ENCODE measurements at places on chromosomes 5 and 9.

DNA sequence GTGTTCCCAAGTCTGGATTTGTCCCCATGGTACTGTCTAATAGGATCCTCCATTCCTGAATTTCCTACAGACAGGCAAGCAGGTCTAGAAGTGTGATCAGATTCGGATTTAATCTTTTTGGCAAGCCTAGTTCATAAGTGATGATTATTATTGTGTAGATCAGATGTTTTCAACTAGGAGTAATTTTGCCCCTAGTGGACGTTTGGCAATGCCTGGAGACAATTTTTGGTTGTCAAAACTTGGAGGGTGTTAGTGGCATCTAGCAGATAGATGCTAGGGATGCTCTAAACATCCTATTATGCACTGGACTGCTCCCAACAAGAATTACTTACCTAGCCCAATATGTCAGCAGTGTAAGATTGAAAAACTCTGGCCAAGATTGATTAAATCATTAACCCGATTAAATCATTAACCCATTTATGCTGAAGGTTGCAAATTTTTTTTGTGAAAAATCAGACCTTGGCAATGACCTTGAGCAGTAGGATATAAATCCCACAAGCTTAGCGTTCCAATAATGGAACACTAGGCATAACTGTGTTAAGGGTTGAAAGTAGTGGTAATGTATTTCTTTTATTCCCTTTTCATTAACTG lies 28.2 kb downstream of the TCERG1 start:
- no peak for DNase-seq

DNA sequence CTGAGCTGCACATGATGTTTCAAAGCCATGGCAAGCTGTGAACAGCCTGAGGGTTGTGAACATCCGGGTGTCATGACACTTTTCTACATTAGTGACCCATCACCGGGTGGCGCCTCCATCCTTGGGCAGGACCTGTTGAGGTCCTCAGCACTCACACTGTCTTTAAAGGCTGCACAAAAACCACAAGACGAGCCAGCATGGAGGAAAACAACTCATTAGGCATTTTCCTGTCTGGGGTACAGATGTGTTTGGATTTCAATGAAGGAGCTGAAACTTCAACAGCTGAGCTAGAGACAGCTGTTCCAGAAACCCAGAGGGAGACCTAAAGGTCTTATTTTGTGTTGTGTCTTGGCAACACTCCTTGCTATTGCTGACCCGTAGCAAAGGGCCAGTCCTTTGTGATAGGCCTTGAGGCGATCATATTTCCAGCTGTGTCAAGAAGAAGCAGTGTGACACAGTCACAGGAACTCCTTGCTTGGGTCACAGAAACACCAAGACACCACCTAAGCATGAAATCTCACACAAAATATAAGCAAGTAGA lies 151.8 kb upstream of the VLDLR start:
- DNase-seq: no peak

- no peak for DNase-seq
These were observed 6.1 kb upstream of the TMEM268 start for GRCh38 chr9:114604989-114605388.

- DNase-seq: no peak
These were observed 54.2 kb downstream of the DENND4C start for GRCh38 chr9:19284729-19285128.

GRCh38 chr5:178376921-178377582 lies 144.4 kb upstream of the PHYKPL start:
- no peak for DNase-seq

- DNase-seq: no peak
These were observed 296.2 kb downstream of the ARHGEF28 start for GRCh38 chr5:73922224-73922623.

- DNase-seq: no peak
These were observed 4.9 kb downstream of the SLC34A3 start for GRCh38 chr9:137235424-137236237.

DNA sequence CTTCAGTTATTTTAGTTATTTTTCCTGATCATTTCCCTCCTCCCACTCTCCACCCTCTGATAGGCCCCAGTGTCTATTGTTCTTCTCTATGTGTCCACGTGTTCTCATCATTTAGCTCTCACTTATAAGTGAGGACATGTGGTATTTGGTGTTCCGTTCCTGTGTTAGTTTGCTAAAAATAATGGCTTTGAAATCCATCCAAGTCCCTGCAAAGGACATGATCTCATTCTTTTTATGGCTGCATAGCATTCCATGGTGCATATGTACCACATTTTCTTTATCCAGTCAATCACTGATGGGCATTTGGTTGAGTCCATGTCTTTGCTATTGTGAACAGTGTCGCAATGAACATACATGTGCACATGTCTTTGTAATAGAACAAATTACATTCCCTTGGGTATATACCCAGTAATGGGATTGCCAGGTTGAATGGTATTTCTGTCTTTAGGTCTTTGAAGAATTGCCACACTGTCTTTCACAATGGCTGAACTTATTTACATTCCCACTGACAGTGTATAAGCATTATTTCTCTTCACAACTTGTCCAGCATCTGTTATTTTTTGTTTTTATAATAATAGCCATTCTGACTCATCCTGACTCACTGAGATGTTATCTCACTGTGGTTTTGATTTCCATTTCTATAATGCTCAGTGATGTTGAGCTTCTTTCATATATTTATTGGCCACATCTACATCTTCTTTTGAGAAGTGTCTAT lies 17.2 kb upstream of the DIRAS2 start:
- DNase-seq: no peak

- no peak for DNase-seq
These were observed 20.3 kb upstream of the ANKRD33B start for GRCh38 chr5:10543585-10544040.

GRCh38 chr5:132856011-132856410 lies 10.3 kb downstream of the GDF9 start:
- DNase-seq: no peak

- DNase-seq: no peak
These were observed 9.2 kb upstream of the IL12B start for GRCh38 chr5:159339460-159339859.

GRCh38 chr5:14453481-14453880 lies 128.1 kb upstream of the OTULINL start:
- no peak for DNase-seq

DNA sequence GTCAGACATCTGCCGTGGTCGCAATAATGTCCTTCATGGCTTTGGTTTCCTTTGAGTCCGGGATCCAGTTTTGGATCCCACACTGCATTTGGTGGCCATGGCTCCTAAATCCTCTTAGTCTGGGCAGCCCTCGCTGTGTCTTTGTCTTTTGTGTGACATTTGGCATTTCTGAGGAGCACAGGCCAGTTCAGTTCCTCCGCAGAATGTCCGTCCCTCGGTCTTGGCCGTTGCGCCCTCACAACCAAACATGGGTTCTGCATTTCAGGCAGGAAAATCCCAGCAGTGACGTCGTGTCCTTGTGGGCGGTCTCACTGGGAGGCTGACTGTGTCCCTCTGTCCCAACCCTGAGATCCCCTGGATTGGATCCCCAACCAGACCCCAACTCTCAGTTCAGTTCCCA lies 172.9 kb upstream of the PPP1R26 start:
- DNase-seq: no peak

DNA sequence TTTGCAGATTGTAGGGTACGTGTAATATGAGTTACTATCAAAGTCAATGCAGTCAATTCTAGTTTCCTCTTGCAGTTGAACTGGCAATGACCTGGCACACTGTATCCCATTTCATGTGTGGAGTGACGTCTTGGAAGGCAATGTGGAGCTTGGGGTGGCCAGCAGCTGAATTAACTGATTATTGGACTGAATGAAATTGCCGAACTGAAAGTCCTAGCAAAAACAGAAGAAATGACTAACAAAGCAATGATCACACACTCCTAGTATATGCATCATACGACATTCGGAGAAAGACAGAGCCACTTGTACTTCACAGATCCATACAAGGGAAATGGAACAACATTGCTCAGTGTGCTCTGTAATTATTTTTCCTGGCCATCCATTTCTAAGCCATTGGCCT lies 259.1 kb upstream of the DAPK1 start:
- no peak for DNase-seq
